NCI-H2029 treated with DMSO at 0.1 percent for 48 hours (cell line): ENCODE measurements at places on chromosomes 2 and 18.
A peak's percentile ranks its signal among the peaks of the same experiment; 100 is the strongest.

- DNase-seq, result no peak
Observed at GRCh38 chr2:143629340-143629739, 500.1 kb downstream of the ARHGAP15 start.

GRCh38 chr2:20543469-20544152 is 96.7 kb downstream of the RHOB start:
- no peak for DNase-seq

DNA sequence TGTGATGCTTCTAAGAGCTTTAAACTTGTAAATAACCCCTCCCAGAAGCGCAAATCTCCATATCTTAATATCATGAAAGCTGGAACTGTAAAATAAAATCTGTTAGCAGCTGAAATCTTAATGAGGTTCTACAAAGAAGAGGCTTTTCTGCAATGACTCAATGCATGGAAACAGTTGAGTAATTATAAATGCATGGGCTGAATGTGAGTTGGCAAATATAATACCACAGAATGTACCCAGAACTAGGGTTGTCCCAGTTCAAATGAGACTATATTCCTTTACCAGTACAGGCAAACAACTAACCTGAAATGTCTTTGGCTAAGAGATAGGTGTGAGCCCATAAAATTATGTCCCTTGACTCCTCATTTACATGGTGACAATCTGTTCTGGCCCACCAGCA is 52.9 kb downstream of the SATB2 start:
- DNase-seq, result no peak

- no peak for DNase-seq
Observed at GRCh38 chr2:120574620-120575019, 161.0 kb upstream of the GLI2 start.

- no peak for DNase-seq
Observed at GRCh38 chr18:25510096-25510495, 158.1 kb upstream of the ZNF521 start.

DNA sequence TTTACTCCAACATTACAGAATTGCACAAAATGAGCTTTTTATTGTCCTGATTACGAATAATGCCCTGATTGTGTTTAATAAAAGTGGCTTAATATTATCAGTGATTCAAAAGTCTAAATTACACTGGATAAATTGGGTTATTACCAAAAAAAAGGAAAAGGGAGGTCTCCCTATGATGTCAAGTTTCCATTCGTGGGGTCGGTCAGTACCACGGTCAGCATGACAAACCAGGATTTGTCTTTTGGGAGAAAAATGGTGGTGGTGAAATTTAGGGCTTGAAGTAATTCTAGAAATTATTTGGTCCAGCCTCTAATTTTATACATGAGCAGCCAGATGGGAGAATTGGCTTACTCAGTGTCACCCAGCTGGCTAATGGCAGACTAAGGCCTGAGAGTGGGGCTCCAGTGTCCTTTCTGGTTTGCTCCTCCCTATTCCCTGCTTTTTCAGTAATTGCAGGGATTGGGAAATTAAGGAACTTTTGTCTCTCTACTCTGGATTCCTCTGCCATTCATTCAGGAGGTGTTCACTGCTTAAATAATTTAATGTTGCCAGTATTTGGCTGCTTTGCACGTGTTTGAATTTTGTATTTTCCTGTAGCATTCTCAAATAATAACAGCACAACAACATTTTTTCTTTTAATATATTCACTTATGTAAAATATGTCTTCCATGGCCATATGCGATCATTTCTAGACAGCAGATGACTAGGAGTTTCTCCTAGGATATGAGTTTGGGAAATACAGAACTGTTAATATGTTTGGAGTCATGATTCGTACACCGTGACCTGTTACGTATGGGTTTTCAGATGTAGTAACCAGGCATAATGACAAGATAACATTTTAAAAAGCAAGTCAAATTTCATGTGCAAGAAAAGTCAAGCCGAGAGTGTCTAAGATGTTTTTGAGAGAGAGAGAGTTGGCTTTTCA is 128.9 kb upstream of the NOSTRIN start:
- DNase-seq, result no peak

GRCh38 chr18:576924-577323 is 3.3 kb upstream of the CETN1 start:
- no peak for DNase-seq

DNA sequence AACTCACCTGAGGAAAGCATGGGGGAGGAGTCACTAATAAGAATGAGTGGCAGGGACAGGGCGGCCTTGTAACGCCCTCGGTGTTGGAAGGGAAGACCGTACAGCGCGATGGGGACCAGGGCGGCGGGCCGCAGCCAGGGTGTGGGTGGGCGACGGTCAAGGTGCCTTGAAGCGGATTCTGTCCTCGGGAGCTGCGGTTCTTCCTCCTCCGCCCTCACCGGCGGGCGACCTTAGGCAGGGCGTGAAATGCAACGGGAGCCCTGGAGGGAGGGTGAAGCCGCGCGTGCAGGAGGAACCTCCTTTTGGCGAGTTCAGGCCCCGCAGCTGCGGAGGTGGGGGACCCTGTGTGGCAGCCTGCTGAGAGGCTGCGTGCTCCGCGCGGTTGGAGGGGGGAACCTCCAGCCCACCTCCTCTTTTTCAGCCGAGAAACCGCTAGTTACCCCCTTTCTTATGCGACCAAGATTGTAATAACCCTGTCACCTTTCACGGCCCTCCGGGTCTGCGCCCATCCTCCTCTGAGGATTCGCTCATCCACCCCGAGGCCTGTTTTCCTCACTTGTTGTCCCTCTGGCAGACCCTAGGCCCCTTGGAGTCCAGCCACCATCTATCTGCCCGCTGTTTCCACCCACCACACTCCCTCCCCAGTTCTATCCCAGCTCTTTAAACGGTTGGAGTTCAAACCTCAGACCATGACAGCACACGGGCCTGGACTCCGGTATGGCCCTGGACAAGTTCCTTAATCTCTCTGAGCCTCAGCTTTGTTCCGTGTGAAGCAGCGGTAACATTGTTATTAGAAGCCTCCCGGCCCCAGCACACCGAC is 823 bp upstream of the RNU2-63P start:
- peak; percentile 17 for DNase-seq

GRCh38 chr18:76992226-76993084 is 140.1 kb downstream of the MBP start:
- DNase-seq, result no peak

DNA sequence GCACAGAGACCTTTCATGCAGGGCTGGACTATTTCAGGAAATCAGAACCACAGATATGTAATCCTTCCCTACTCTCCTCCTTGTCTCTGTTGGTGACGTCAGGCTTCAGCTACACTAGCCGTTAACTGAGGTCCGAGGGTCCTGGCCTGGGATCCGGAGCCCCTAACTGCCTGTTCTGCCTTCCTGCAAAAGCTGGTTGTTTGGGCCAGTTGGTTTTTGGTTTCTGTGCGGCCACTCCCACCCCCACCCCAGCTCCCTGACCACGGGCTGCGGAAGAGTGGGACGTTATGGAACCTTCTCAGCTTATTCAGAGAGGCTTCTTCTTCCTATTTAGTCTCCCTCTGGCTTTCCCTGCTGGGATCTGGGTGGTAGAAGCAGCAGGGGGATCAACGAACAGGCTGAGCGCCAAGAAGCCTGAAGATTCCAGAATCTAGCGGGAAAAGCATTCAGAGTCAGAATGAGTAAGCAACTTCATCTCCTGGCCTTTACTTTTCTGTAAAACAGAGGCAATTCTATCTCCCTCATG is 49.3 kb upstream of the ROCK2 start:
- no peak for DNase-seq

DNA sequence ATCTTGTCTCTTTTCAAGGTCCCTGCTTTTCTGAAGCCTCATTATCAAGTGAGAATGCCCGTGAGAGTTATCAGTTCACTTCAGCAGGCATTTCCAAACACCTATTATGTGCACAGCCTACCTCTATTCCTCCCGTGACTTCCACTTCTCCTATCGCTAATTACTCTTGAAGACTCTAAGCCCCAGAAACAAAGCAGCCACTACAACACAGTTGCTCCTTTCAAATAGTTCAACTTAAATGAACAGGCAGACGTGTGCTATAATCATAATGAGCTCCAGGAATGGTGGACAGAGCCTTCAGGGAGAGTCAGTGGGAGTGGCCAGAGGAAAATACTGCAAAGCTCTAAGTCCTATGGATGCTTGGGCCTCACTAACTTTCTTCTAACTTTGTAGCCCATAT is 159.0 kb downstream of the RDH14 start:
- no peak for DNase-seq

- no peak for DNase-seq
Observed at GRCh38 chr2:127674241-127675209, 805 bp downstream of the LIMS2 start.

- DNase-seq, result no peak
Observed at GRCh38 chr2:19810148-19810547, 91.6 kb downstream of the TTC32 start.
